ENCODE measurements at places on chromosomes 11 and 22.
A peak's percentile ranks its signal among the peaks of the same experiment; 100 is the strongest.

DNA sequence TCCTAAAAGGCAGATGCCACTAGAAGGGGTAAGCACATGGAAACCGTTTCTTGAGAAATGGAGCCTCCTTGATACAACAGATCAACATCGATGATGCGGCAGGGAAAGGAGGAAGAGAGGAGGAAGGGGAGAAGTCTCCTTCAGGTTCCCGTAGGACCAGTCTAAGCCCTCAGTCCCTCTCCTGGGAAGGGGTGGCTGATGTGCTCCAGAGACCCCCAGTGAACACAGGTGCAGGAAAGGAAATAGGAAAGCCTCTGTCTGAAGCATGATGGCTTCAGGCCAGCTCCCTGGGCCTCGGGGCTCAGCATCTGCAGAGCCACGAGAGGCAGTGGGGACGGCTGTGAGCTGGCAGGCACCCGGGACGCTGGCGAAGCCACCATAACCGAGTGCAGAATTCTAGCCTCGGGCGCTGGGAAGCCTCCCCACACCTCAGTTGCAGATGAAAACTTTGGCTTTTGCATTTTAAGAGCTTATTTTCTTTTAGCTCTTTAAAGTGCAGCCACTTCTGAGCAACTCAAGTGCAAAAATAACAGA is 1.8 kb downstream of the SPATA19 start:
- no peak for DNase-seq

DNA sequence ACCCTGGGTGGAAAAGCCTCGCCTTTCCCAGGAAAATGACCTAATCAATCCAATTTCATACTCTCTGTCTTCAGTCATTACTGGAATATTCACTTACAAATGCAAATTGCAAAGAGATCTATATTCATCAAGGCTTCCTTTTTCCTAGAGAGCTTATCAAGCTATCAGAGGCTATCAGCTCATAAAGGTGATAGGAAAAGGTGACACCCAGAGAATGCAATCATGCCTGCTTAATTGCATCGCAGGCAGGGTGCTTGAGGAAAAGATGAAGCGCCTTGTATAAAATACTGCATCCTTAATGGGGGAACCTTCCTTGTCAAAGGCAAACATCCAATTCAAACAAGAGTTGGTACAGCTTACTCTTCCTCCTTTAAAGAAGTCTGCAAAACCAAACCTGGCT is 59.7 kb downstream of the SHANK2 start:
- no peak for DNase-seq

DNA sequence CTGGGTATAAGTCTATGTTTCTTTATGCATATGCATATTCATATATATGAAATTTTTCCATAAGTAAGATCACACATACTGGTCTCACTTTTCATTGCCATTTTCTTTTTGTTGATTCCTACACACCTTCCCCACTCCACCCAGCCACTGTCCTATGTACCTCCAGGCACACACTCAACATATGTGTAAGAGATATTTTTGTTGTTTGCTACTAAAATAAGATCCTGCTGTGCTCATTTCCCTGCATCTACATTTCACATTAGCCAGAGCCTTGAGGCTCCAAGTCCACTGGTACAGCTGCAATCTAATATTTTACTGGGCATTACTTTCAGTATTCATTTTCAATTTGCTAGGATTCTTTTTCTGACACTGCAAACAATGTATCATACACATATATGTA is 8.1 kb upstream of the KRTAP5-10 start:
- DNase-seq: no peak

DNA sequence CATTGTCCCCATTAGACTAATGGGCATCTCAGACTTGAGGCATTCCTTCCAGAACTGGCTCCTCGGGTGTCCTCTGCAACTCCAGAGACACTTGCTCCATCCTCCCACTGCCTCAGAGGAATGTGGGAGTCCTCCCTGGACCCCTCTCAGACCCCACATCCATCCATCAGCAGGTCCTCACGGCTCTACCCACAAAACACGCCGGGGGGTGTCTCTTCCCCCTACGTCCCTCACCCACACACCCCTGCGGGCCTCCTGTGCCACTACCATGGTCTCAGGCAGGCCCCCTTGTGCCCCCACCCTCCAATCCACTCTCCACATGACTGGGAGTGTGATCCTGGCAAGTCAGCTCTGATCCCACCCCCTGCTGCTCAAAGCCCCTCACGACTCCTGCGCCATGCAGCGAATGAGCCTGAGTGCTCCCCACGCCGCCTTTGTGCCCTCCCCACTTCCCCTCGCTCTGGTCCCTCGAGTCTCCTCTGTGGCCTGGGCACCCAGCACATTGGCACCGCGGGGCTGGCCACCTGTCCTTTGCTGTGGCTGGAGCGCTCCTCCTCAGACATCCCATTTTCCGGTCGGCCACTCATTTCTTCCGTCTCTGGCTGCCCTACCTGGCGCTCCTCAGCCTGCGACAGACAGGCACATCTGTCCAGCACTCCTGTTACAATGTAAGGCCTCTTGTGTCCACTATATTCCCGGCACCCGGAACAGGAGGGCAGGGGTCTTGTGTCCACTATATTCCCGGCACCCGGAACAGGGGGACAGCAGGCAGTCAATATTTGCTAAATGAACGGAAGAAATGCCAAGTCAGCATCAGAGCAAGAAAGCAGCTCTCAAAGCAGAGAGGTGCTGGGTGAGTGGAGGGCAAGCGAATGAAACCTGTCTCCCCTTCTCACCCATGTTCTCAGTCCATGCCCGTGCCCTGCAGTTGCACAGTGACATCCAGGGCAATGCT is 14.2 kb upstream of the MOB2 start:
- DNase-seq: no peak

DNA sequence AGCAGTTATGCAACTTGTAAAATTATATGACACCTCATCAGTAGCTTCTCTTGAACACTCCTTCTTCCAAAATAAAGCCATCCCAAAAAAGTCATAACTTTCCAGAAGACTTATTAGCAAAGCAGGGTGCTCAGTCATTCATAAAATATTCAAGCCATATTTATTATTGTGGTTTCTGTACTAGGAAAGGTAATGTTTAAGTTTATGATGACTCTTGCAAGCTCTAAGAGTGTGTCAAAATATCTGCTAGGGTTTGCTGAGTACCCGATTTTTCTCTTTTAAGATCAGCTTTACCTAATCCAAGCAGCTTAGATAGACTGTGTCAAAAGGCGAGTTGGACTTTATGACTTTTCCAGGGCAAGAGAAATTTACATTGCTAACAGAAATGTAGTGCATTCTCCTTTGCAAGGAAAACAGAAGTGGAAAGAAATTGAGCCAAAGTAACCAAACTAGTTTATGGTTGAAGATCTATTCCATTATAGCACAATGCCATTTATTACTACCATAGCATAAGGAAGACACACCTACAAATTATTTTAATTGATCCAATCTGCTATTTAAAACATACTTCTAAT is 98.0 kb upstream of the SOX6 start:
- no peak for DNase-seq

- no peak for DNase-seq
Measured at GRCh38 chr11:108872781-108873291, 208.0 kb downstream of the DDX10 start.

DNA sequence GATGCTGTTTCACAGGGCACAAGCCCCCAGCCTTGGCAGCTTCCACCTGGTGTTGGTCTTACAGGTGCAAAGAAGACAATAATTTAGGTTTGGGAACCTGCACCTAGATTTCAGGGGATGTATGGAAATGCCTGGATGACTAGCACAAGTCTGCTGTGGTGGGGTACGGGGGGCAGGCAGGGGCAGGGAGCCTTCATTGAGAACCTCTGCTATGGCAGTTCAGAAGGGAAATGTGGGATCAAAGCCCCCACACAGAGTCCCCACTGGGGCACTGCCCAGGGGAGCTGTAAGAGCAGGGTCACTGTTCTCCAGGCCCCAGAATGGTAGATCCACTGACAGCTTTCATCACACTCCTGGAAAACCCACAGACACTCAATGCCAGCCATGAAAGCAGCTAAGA is 686.5 kb downstream of the FAM181B start:
- DNase-seq: no peak

DNA sequence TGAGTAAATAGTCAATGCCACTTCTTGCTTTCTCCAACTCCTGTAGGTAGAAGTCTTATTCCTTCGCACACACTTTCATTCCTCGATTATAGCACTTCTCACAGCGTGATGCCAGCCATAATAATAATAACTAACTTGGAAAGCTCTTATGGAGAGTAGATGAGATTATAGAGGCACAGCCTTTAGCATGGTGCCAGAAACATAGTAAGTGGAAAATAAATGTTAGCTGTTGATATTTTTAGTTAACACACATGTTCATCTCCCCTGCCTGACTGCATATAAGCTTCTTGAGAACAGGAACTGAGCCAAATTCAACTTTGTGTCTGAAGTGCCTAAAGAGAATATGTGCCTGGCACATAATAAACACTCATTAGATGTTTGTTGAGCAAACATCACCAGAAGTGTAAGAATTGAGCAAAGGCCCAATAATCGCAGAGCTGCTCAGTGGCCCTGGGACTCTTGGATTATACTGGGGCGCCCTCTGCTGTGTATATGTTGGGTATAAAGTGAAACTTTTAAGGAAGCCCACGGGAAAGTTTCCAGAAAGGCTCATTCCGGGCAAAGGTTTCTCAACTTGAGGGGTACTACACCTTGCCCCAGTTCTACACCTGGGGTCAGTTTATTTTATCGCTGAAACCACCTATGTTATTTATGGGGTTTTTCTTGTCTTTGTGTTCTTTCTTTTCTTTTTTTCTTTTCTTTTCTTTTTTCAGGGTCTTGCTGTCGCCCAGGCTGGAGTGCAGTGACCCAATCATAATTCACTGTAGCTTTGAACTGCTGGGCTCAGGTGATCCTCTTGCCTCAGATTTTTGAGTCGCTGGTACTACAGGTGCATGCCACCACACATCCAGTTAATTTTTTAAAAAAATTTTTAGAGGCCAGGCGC is 22.3 kb downstream of the SLN start:
- DNase-seq: peak; percentile 73

Measured in AG08395 (cell line).